Left renal pelvis (tissue), 4 donors: ENCODE measurements at places on chromosomes 1 and 21.

DNA sequence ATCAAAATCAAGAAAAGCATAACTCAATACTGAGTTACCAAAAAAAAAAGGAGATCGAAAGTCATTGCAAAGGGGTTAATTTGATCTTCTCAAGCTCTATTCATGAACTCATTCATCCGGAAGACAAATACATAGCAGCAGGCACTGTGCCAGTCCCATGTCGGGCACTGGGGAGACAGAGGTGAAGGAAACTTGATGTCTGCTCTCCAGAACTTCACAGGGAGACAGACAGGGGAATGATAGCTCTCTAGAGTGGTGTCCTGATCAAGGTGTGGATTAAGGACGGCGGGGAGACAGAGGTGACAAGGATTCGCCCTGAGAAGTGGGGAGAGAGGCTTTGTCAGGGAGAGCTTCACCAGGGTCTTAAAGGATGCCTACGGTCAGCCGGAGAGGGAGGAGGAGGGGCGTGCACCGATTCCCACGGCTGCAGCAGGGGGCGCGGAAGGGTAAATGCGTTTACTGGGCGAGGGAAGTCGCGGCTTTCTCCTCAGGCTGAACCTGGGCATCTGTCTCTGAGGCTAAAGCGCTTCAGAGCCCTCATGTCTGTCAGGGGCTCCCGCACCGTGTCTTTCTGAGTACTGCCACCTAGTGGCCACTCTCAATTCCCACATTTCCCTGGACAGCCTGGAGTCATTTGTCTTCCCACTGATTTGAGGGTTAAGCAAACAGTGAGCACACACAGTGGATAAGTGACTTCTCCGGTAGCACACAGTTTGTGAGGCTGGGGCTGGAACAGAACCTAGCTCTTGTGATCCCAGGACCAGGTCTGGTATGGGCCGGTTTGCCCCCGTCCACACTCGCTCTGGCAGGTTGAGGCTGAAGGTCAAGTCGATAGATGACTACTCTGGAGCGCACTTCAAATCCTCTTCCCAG is 152.8 kb downstream of the TENT5C start:
- peak; percentile 78 for DNase-seq

DNA sequence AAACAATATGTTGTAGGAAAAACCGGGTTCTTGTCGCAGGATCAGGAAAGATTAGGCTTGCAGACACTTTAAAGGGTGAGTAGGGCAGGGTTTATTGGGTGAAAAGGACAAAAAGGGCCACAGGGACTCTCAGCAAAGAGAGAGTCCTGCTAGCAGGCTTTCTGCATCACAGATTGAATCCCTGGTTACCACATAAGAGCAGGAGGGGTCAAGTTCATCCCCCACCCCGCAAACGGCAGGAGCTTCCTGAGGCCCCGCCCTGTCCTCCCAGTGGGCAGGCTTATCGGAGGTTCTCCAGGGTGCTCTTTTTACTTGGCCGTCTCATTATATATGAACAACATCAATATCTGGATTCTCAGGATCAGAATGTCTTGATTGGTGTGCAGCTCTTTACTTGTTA is 47.7 kb downstream of the SYCP1 start:
- DNase-seq = no peak

GRCh38 chr1:64980745-64981600 is 14.6 kb upstream of the JAK1 start:
- DNase-seq = no peak

DNA sequence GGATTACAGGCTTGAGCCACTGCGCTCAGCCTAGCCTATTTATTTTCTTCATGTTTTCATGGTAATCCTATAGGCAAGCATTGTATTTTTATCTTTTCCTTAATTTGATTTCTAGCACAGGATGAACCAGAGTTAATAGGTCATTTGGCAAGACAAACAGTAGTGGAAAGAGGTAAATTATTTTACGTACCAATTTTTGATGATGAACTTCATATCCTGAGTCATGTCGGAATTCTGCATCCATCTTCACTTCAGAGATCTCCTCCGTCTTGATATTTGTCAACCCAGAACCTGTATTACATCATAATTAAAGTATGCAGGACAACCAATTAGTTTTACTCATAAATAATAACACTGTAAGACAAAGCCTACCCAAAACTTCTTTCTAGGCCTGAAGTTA is 162.6 kb downstream of the GABPA start:
- DNase-seq = no peak
